ENCODE measurements at places on chromosomes 6 and 20.

DNA sequence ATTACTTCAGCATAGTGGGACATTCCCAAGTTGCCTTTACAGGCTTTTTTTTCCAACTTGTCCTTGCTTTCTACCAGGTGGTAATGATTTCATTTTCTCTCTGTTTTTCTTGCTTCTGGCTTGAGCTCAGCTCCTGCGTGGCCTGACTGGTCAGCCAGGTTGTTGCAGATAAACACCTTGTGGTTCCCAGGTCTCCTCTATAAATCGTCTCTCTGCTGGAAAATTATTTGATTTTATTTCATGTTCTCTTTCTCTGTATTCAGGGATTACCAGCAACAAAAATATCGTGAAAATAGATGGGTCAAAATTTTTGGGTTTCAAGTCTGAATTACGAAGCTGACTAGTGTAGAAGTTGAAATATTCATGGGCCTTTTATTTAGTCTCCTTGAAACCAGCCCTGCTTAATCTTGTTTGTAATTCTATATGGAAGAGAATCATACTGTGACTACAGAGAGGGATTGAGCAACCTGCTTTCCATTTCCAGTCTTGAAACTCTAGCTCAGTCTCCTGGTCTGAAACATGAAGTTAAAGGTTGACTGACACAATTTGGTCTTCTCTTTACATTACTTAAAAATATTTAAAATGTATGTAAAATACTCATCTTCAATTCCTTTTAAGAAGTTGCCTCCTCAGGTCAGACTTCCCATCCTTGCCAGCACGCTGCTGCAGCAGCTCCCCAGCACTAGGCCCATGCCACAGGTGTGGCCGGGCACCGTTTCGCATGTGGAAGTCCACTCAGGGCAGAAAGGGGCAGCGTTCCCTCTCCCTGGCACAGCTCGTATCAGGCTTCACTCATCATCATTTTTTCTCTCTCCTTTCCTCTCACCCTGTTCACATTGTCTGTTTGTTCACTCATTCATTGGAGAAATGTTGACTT, 7.1 kb downstream of the DUSP22 start:
- no peak for DNase-seq

GRCh38 chr20:59723108-59723500, 118.8 kb downstream of the PHACTR3 start:
- no peak for DNase-seq

DNA sequence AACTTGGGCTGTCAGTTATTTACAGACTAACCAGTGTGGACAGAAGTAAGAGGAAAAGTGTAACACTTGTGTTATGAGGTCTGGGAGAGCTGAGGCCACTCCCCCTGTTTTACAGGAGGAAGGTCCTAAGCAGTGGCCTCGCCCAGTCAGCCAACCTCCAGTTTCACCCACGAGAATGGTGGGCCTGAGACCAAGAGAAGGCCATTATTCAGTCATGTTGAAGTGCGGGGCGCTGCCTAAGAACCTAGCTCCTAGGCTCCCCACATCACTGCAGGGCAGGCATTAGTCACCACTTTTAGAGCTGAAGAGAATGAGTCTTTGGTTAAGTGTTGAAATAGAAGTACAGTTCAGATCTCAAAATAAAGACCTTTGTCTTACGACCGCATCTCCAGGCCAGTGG, 27.9 kb downstream of the CDYL start:
- DNase-seq, result no peak

DNA sequence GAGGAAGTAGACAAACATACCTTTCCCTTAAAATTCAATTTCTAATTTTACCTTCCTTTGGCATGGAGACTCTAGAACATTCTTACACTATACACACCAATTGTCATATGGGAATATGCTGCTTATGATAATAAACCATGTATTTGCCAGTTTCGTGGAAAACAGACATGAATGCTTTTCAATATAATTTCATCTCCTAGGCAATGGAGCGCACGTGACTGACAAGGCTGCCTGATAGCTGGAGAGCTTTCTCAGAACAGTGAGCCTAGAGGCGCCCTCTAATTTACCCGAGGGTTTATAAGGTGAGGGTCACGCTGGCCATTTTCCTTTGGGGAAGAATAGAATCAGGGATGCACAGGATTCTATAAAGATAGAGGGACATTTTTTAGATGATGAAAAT, 56.5 kb downstream of the PRR18 start:
- no peak for DNase-seq

GRCh38 chr6:87171938-87172633, 16.7 kb downstream of the ZNF292 start:
- DNase-seq, result no peak

DNA sequence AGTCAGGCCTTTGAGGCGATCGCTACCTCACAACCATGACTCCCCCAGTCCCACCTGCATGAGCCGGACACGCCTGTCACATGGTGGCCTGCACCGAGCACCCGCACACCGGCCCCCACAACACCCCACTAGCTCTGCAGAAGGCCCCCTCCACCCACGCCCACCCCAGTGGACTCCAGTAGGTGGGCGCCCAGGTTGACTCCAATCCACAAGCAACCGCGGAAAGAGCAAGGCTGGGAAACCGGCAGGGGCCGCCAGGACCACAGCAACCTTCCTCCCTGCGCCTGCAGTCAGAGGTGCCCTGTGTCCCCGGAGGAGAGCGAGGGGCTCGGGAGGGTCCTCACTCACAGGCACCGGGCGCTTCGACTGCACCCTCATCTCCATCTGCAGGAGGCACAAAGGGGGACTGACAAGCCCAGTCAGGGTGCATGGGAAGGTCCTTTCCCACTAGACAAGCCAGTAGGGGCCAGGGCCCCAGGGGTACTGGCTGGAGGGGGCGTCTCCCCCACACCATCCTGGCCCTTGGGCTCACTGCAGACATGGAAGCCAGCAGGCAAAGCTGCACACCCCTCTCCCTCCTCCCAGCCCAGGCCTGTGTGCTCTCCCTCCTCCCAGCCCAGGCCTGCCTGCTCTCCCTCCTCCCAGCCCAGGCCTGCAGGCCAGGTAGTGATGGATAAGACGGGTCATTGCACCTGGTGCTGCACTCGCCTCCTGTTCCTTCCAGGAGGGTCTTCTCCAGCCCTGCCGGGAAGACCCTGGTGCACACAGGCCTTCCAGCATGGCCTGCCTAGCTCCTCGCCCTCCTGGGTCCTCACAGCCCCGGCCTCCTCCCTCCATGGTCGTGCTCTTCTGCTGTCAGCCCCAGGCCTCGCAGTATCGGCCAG, 137.2 kb downstream of the DLL1 start:
- no peak for DNase-seq

DNA sequence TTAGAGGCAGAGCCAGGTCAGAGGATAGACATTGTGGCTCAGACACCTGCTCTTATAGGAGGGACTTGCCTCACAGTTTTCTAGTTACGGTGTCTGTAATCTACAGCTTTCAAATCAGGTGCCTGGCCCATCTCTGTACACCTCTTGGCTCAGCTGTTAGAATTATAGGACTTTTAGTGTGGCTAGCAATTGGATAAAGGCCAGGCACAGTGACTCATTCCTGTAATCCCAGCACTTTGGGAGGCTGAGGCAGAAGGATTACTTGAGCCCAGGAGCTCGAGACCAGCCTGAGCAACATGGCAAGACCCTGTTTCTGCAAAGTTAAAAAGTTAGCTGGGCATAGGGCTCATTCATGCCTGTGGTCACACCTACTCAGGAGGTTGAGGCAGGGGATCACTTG, 20.0 kb downstream of the BRPF3 start:
- no peak for DNase-seq

DNA sequence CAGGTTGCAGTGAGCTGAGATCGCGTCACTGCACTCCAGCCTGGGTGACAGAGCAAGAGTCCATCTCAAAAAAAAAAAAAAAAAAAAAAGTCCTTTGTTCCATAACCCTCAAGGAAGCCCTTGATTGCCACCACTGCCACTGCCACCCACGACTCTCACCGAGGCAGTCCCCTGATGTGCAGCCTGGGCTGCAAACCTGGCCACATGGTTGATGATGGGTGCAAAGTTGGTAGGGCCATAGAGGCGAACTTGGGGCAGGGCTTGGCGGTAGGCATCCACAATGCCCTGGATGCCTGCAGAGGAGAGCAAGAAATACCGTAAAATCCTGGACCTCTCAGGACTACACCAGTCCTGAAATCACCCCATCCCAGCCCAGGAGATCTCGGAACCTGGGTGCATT, 11.5 kb downstream of the SPAG4 start:
- no peak for DNase-seq

DNA sequence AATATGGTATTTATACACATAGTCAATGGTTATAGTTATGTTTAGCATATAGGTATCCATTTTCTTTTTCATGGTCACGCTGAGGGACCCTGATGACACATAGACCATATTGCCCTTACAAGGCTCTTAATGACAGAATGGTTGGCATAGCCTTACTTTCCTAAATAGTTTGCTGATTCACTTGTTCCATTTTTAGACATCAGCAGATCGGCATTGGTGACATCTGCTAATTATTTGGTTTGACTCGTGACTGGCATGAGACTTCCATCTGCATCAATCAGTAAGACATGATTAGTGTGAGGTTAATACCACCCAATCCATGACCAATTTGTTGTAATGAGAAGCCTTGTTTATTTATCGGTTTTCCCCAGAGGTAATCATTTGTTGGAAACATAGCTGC, 309.7 kb downstream of the ALDH8A1 start:
- peak; percentile 20 for DNase-seq

DNA sequence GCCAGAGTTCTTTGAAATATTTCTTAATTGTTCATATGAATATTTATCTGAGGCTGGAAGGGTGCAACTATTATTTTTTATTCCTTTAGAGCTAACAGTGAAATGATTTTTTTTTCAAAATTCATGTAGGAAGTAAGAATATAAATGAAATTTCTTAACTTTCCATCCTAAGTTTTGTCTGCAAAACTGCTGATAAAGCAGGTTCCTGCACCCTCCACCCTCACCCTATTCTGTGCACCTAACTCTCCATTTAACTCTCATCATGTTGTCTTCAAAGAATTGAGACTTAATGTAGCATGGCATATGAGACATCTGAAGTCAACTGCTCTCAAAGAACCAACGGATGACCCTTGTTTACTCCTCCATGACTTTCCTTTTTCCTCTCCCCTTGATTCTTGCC, 23.5 kb upstream of the MANEA start:
- no peak for DNase-seq

- no peak for DNase-seq
Observed at GRCh38 chr6:166104872-166105271, 62.8 kb downstream of the TBXT start.

DNA sequence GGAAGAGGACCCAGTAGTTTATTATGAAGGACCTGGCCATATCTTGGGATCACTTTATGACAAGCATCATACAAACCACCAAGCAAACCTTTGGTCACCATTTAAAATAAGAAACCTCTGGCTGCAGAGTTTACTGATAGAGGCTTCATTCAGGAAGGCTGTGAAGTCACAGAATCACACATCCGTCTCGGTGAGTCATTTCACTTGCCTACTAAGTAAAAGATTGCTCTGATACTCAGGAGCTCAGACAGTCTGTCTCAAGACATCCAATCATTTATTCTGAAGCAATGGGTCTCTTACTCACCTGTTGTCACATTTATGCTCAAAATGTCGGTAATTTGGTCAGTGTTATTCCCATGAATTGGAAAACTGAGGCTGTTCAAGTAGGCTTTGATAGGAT, 33.7 kb downstream of the ADGRF5 start:
- DNase-seq, result no peak

GRCh38 chr6:157462956-157463742, 82.2 kb downstream of the ZDHHC14 start:
- no peak for DNase-seq

DNA sequence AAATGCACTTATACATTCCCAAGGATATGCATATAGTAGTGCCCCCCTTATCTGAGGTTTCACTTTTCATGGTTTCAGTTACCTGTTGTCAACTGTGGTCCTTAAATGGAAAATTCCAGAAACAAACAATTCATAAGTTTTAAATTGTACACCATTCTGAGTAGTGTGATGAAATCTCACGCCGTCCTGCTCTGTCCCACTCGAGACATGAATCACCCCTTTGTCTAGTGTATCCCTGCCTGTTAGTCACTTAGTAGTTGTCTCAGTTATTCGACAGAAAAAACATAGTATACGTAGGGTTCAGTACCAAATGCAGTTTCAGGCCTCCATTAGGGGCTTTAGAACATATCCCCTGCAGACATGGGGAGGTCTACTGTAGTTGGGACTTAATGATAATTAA, 57.0 kb downstream of the MAP1LC3A start:
- no peak for DNase-seq

DNA sequence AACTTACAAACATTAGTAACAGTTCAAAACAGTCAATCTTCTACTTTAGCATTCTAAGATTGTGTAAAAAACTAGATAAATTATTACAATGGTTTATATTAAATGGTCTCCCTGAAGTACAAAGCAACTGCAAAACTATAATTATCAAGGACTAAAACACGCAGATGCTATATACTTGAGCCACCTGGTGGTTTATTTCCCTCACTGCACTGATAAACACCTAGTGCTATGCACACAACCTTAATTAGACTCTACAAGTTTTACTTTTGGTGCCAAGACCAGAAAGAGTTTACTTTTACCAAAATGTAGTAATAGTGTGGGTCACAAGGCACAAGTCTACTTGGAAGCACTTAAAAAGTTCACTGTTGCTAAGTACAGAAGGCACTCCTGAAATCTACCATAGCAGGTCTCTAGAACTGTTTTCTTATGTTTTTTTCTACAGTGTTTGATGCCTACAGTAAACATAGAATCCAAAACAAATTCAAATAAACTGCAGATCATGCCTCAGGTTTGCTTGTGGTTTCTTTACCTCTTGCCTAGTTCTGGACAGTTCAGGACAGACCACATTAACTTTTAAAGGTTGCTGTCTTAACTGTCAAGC, 49.2 kb downstream of the GMDS start:
- DNase-seq, result peak; percentile 53

DNA sequence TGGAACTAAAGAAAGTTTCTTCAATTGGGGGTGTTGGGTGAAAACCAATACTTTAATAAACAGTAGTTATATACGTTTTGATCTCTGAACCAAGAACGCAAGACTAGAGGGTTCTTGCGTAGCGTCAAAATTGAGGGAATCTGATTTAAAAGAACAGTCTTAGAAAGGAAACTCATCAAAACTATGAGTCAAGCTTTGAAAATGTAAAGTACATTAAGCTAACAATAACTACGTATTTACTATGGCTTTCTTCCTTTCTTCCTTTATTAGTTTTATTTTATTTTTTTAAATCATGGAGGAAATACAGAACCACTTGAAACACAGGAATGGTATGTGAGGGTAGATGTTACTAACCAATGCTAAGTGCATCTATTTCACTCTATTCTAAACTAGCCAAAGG, 287.0 kb upstream of the RSPO3 start:
- DNase-seq, result no peak

- DNase-seq, result no peak
Observed at GRCh38 chr6:121678245-121678644, 242.8 kb downstream of the GJA1 start.

GRCh38 chr20:33828967-33829560, 17.9 kb downstream of the CHMP4B start:
- DNase-seq, result peak; percentile 32

DNA sequence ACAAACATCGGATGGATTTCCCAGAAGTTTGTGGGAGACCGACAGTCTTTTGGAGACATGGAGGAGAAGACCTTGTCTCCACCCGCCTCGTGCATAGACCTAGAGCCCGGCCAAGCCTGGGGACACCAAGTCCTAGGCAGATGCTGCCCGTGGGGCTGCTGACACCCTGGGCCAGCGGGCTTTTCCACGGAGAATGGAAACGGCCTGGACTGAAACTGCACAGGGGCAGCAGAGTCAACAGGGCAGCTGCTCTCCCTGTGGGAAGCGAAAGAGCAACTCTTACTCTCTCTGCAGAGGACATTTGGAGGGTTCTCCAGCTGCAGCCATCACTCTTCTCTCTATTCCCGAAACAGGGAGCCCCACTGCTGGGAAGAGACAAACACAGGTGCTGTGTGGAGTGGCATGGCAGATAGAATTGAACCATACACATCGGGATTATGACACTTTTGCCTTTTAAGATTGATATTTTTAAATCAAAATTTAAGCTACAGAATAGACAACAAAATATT, 401.2 kb downstream of the THBS2 start:
- no peak for DNase-seq
